Adrenal gland (tissue), 19 donors: ENCODE measurements at places on chromosomes 12 and 14. TPM values are rescaled to one million over a fixed set of nuclear protein-coding genes. Genes with fewer than 3 reads are reported as not detected.
A peak's percentile ranks its signal among the peaks of the same experiment; 100 is the strongest.

DNA sequence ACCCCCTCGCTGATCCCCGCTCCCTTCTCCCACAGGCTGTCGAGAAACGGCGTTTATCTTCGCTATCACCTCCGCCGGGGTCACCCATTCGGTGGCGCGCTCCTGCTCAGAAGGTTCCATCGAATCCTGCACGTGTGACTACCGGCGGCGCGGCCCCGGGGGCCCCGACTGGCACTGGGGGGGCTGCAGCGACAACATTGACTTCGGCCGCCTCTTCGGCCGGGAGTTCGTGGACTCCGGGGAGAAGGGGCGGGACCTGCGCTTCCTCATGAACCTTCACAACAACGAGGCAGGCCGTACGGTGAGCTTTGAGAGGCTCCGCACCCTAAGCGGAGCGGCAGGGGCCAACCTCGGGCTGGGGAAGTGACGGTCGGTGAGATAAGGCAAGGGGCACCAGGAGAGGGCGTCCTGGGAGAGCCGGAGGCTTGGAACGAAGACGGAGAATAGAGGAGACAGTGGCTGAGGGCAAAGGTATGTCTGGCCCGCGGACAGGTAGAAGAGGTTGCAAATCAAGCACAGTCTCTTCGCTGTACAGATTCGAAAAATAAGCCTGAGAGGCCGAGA, 2.3 kb downstream of the WNT1 start:
- no peaks in the 10 kb centered on the region for H3K36me3 ChIP-seq
- H3K27ac ChIP-seq = no peak overlapping the region
- peaks cover 36% of the 10 kb centered on the region for H3K4me1 ChIP-seq
- H3K27me3 ChIP-seq = peaks cover 68% of the 10 kb centered on the region

DNA sequence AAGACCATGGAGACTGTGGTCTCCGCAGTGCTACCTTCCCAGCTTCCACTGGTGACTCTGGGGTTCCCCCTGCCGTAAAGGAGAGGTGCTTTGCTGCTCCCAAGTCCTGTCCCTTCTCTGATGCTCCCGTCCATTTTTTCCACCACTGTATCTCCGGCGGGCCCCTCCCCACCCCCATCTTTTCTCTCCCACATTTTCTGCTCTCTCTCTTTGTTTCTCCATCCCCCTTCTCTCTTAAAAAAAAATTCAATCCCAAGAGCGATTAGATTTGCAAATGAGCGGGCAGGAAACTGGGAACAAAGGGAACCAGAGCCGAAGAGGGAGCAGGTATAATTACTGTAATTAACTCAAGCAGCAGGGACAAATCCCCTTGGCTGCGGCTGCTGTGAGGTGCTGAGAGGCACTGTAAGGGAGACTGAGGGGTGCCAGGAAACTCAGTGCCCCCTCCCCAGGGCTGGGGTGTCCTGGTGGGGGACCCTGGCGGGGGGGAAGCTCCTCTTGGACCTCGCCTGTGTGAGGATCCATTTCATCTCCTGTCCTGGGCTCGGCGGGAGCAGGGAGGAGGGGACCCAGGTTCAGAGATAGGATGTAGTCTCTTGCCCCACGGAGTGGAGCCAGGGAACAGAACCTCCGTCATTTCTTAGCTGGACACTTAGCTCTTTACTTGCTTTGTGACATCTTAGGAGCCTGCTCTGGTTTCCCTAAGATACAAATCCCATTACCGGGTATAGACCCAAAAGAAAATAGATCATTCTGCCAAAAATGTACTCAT, 140.4 kb upstream of the NRXN3 start:
- H3K27me3 ChIP-seq = peaks cover 8% of the 10 kb centered on the region
- no peak for DNase-seq
- no peaks in the 10 kb centered on the region for H3K4me1 ChIP-seq
- no peak overlapping the region for H3K4me3 ChIP-seq

- H3K27ac ChIP-seq = peak overlapping the region; percentile 69
- H3K27me3 ChIP-seq = no peaks in the 10 kb centered on the region
- H3K4me1 ChIP-seq = peaks cover 24% of the 10 kb centered on the region
- no peaks in the 10 kb centered on the region for H3K36me3 ChIP-seq
These were observed 40.4 kb downstream of the KICS2 start for GRCh38 chr12:64181430-64182291.

DNA sequence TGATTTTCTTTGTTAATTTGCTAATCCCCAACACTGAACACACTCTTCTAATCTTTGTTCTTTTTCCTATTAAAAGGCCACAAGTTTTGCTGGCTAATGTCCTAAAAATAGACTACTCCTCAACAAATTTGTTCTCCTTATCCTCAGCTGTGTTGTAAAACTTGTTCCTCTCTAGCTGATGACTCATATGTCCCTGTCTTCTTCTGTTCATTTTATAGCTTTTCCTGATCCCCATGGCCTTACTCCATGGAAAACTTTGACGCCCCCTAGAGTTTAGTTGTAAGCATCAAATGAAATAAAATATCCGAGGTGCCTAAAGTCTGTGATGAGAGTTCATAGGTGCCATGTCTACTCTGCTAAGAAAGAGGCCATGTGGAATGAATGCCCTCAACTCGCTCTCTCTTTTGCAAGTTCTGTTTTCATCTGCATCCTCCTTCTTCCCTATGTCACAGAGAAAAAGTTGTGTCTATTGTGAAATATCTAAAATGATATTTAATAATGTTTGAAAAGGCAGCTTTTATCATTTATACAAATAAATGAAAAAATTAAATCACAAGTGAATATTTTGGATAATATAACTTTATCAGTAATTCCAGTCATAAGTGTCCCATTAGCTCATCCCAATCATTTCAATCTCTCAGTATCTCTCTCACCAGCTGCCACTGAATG, 237.9 kb downstream of the IPO8 start:
- H3K4me1 ChIP-seq = peaks cover 6% of the 10 kb centered on the region
- no peaks in the 10 kb centered on the region for H3K27me3 ChIP-seq
- H3K27ac ChIP-seq = no peak overlapping the region
- no peaks in the 10 kb centered on the region for H3K36me3 ChIP-seq

GRCh38 chr12:46368684-46369083, 3.9 kb downstream of the SLC38A2 start:
- no peaks in the 10 kb centered on the region for H3K27me3 ChIP-seq
- no peak for DNase-seq
- H3K4me1 ChIP-seq = peaks cover 61% of the 10 kb centered on the region
- H3K36me3 ChIP-seq = no peaks in the 10 kb centered on the region

GRCh38 chr12:123829561-123829960, 67.5 kb downstream of the DNAH10 start:
- H3K4me1 ChIP-seq = no peaks in the 10 kb centered on the region
- no peaks in the 10 kb centered on the region for H3K36me3 ChIP-seq
- no peaks in the 10 kb centered on the region for H3K27me3 ChIP-seq

GRCh38 chr14:68819260-68819691, 26.4 kb upstream of the ZFP36L1 start:
- H3K36me3 ChIP-seq = no peaks in the 10 kb centered on the region
- H3K27me3 ChIP-seq = no peaks in the 10 kb centered on the region
- no peak overlapping the region for H3K4me3 ChIP-seq
- DNase-seq = no peak

DNA sequence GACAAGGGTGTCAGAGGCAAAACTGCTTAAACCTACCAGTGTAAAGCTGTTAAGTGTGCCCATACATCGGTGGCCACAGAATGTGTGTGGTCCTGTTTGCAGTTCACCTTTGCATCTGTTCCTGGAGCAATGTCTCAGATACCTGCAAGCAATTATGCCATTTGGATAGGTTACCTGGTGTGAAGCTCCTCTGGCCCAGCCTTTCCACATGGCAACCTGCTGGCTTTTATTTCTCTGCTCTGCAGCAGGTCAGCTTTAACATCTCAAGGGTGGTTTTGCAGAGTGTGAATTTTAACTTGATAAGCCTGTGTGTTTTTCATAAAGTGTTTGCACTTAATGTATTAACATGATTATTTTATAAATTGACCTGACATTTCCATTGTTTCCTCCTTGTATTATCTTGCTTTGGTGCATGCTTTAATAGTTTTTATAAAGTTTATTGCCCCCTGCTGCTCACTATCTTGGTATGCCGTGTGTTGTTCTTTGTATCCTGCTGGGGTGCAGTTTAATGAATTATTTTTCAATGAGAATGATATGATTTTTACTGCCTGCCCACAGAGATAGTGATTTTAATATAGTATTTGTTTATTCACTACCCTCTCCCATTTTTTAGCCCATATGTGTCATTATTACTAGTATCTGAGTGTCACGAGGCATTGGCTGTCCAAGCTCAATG, 403.8 kb downstream of the NPAS3 start:
- H3K36me3 ChIP-seq = no peaks in the 10 kb centered on the region
- H3K4me3 ChIP-seq = no peak overlapping the region
- no peaks in the 10 kb centered on the region for H3K4me1 ChIP-seq
- no peak overlapping the region for H3K27ac ChIP-seq
- no peak for DNase-seq
- H3K27me3 ChIP-seq = no peaks in the 10 kb centered on the region

DNA sequence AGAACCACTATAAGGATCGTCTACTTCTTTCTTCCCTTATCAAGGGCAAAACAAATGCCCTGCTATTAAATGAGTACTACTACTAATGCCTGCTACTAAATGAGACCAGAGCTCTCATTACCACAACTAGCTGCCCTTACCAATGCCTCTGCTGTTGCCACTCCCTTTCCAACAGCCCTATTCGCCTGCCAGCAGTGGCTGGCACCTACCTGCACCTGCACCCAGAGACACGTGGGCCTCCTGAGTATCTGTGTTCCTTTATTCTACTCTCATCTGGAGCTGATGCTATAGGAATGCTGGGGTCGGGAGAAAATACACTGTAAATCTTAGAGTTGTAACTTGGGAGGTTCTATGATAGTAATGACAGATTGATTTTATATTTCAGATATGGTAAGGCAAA, 174.7 kb downstream of the SLC2A13 start:
- no peak for DNase-seq
- H3K4me1 ChIP-seq = peaks cover 34% of the 10 kb centered on the region
- H3K27ac ChIP-seq = no peak overlapping the region
- H3K27me3 ChIP-seq = no peaks in the 10 kb centered on the region

- H3K4me1 ChIP-seq = no peaks in the 10 kb centered on the region
- H3K27me3 ChIP-seq = no peaks in the 10 kb centered on the region
- H3K27ac ChIP-seq = no peak overlapping the region
These were observed 3.4 kb upstream of the TMEM229B start for GRCh38 chr14:67491741-67492507.

DNA sequence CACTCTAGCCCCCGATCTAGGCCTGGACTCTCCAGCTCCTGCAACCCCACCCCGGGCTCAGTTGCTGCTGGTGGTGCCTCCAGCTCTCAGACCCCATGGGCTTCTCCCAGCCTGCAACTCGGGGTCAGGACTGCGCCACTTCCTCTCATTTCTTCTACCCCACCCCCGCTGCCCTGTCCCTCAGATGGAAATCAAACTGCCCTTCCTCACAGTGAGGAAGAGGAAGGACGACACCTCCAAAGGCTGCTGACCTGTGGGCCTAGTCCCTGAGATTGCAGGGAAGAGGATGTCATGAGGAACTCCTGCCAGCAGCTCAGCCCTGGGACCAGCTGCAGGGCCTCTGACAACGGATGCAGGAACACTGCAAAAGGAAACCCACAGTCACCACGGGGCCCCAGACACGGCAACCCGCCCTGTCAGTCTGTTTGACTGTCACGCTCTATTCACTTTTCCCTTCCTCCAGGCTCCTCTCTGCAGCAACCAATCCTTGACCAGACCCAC, 29.3 kb upstream of the PNMA1 start:
- peaks cover 69% of the 10 kb centered on the region for H3K4me1 ChIP-seq
- H3K36me3 ChIP-seq = peaks cover 15% of the 10 kb centered on the region
- H3K27ac ChIP-seq = no peak overlapping the region
- DNase-seq = no peak
- H3K27me3 ChIP-seq = no peaks in the 10 kb centered on the region
- no peak overlapping the region for H3K4me3 ChIP-seq

- H3K27ac ChIP-seq = no peak overlapping the region
- no peaks in the 10 kb centered on the region for H3K4me1 ChIP-seq
- H3K36me3 ChIP-seq = peaks cover 22% of the 10 kb centered on the region
- no peaks in the 10 kb centered on the region for H3K27me3 ChIP-seq
These were observed 15.0 kb downstream of the SRP54 start for GRCh38 chr14:34997762-34998161.

DNA sequence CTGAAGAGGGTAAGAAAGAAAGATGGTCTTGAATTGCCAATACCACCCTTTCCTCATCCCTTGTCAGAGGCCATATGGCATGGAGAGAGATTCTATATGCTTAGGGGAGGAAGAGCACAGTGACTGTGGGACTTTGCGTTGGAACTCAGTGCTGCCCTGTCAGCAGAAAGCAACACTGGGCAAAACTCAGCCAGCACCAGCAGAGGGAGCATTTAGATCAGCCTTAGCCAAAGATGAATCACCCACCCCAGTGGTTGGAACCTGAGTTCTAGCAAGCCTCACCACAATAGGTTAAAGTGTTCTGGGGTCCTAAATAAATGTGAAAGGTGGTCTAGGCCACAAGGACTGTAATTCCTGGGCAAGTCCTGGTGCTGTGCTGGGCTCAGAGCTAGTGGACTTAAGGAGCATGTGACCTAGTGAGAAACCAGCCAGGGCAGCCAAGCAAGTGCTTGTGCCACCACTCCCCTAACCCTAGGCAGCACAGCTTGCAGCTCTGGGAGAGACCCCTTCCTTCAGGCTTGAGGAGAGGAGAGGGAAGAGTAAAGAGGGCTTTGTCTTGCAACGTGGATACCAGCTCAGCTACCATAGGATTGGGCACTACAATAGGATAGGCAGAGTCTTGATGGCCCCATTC, 11.4 kb upstream of the BCAT1 start:
- H3K4me3 ChIP-seq = no peak overlapping the region
- DNase-seq = peak; percentile 31
- H3K4me1 ChIP-seq = no peaks in the 10 kb centered on the region
- no peaks in the 10 kb centered on the region for H3K36me3 ChIP-seq
- H3K27me3 ChIP-seq = no peaks in the 10 kb centered on the region
- no peak overlapping the region for H3K27ac ChIP-seq

- no peak overlapping the region for H3K27ac ChIP-seq
- H3K36me3 ChIP-seq = no peaks in the 10 kb centered on the region
- H3K4me3 ChIP-seq = no peak overlapping the region
- H3K27me3 ChIP-seq = no peaks in the 10 kb centered on the region
- peaks cover 41% of the 10 kb centered on the region for H3K4me1 ChIP-seq
- no peak for DNase-seq
These were observed 59.4 kb downstream of the PITPNM2 start for GRCh38 chr12:123091230-123092150.

GRCh38 chr12:2411616-2412304, 359.0 kb downstream of the CACNA1C start:
- H3K36me3 ChIP-seq = no peaks in the 10 kb centered on the region
- no peak for DNase-seq
- no peak overlapping the region for H3K27ac ChIP-seq
- H3K4me1 ChIP-seq = no peaks in the 10 kb centered on the region
- no peak overlapping the region for H3K4me3 ChIP-seq

GRCh38 chr14:58605465-58605864, 32.3 kb upstream of the DACT1 start:
- no peak for DNase-seq
- H3K27ac ChIP-seq = no peak overlapping the region
- H3K4me1 ChIP-seq = no peaks in the 10 kb centered on the region
- no peaks in the 10 kb centered on the region for H3K36me3 ChIP-seq
- no peak overlapping the region for H3K4me3 ChIP-seq

The ADAMTS20 gene
- not detected for total RNA-seq

The CFAP73 gene
- not detected for total RNA-seq

The ARID4A gene
- total RNA-seq = 38.0 TPM

The TMEM63C gene
- 8.7 TPM for total RNA-seq

The HHIPL1 gene
- total RNA-seq = 1.9 TPM

The ITGA7 gene
- total RNA-seq = 5.8 TPM

The TROAP gene
- 1.3 TPM for total RNA-seq

The SYNDIG1L gene
- 0.14 TPM for total RNA-seq

The DENND5B gene
- 32.5 TPM for total RNA-seq
